ENCODE measurements at places on chromosomes 13 and 19.
A peak's percentile ranks its signal among the peaks of the same experiment; 100 is the strongest.

GRCh38 chr13:90032841-90033493 lies 1314.5 kb upstream of the MIR17HG start:
- no peak for DNase-seq

- DNase-seq: no peak
These were observed 272.6 kb downstream of the EFNB2 start for GRCh38 chr13:106262886-106263285.

GRCh38 chr19:33294058-33294798 lies 8.1 kb downstream of the CEBPA start:
- DNase-seq: no peak

DNA sequence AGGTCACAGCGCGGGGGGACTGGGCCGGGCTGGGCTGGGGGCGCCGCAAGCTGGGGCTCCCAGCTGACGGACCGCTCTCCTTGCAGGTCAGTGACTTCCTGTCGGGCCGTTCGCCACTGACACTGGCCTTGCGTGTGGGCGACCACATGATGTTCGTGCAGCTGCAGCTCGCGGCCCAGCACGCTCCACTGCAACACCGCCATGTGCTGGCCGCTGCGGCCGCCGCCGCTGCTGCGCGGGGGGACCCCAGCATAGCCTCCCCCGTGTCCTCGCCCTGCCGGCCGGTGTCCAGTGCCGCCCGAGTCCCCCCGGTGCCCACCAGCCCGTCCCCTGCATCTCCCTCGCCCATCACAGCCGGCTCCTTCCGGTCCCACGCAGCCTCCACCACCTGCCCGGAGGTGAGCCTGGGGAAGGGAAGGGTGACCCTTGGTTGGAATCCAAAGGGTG lies 5.7 kb downstream of the MIDN start:
- DNase-seq: no peak

DNA sequence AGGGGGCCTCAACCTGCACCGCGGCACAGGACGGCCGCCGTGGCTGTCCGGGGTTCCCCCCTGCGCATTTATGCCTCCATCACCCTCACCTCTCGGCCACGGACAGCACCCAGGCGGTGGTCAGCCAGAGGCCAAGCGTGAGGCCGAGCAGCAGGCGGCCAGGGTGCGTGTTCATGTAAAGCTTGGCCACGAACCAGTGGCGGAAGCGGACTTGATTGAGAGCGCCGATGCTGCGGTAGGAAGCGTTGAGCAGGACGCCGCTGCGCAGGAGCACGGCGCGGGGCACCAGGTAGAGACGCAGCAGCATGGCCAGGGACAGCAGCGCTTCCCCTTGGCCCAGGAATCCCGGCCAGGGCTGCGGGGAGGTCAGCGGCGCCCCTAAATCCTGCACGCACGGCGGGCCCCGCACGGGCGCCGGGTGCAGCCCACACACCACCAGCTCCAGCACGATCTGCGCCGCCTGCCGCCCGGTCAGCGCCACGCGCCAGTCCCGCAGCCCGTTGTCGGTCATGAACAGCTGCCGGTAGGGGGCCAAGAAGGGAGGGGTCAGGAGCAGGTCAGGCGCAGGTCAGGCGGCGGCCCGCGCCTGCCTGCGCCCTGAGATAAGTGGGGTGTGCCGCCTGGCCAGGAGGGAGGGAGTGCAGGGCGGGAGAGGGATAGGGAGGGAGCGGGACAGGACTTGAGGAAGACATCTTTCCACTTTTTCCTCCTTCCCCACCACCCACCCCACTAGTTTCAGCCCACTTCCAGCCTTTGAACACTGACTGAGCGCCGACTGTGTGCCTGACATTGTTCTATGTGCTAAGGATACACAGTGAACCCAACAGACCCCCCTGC lies 6.5 kb downstream of the KCNN4 start:
- DNase-seq: peak; percentile 87

DNA sequence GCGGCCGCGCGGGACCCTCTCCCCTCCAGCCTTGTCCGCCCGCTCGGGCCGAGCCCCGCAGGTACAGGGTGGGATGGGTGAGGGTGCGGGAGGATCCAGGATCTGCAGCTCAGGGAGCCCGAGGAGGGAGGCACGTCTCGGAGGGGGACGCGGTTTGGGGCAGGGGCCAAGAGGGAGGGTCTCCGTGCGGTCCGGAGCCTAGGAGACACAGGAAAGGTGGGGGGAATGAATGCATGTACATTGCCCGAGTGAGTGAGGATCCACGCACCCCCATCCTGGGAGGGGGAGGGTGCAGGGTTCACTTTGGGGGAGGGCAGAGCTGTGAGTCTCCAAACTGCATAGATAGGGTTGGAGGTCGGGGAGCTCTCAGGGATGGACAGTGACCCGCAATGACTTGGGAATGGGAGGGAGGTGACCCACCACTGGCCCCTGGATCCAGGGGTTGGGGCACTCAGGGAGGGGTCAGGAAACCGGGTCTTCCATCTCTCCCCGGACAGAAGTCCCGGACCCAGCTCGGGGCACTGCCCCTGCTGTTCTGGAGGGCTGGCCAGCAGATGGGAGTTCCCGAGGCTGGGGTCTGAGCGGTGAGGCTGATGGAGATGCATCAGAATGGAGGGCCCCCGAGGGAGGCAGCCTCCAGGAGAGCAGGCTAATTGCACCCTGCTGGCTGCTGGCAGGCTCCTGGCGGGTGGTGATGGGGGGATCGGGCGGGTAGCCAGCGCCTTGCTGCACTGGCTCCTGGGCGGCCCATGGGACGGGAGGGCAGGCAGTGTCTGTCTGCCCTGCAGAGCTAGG lies 547 bp downstream of the KCNN1 start:
- DNase-seq: peak; percentile 79

- DNase-seq: no peak
These were observed 75.5 kb downstream of the TNFSF13B start for GRCh38 chr13:108345016-108345415.
